NCI-H446 (cell line): ENCODE measurements at places on chromosomes 3 and 15.

DNA sequence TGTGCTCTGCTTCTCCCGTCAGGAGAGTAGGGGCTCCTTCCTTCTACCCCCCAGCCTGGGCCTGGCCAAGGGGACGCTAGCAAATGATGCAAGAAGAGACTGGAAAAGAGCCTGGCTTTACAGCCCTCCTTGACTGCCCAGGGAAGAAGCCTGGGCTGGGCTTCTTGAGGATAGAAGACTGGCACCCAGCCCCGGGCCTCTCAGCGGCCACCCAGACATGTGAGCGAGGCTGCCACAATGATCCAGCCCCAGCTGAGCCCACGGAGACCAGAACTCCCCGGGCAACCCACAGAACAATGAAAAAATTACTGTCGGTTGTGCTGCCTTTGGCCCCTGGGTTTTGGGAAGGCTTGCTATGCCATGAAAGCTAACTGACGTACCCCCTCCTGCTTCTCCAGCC is 100.6 kb upstream of the PRR20G start:
- DNase-seq: no peak

- DNase-seq: no peak
These were observed 1.8 kb downstream of the BCL6 start for GRCh38 chr3:187743195-187744141.

DNA sequence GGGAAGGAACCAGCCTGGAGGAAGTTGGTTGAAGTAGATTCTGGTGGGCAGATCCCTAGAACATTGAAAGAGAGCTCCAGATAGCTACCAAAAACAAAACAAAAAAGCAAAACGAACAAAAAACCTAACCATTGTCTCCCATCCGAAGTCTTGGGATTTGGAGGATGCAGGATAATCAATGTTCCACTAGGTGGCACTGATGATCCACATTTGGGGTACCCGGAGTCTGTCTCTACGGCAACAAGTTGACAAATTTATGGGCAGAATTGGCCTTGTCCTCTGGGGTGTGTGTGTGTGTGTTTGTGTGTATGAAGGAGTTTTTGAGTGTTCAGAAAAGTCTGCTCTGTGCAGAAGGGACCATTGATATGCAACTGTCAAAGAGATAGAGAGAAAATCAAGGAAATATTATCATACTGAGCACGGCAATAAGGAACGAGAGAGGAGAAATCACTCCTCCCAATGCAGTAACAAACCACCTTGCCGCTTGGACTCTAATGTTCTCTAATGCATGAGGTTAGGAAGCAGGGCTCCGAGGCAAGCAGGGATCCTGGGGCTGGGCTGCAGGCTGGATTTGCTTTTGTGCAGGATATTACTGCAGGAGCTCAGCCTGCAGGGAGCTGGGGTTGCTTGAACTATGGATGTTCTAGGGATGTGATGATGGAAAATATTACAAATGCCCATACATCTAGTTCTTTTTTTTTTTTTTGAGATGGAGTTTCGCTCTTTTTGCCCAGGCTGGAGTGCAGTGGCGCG is 59.8 kb upstream of the KLHL25 start:
- peak; percentile 79 for DNase-seq

- DNase-seq: no peak
These were observed 150.2 kb upstream of the SUCLG2 start for GRCh38 chr3:67804578-67804977.

GRCh38 chr3:147656023-147656422 is 246.9 kb downstream of the ZIC1 start:
- no peak for DNase-seq

GRCh38 chr3:69283496-69283895 is 102.4 kb downstream of the FRMD4B start:
- DNase-seq: no peak

DNA sequence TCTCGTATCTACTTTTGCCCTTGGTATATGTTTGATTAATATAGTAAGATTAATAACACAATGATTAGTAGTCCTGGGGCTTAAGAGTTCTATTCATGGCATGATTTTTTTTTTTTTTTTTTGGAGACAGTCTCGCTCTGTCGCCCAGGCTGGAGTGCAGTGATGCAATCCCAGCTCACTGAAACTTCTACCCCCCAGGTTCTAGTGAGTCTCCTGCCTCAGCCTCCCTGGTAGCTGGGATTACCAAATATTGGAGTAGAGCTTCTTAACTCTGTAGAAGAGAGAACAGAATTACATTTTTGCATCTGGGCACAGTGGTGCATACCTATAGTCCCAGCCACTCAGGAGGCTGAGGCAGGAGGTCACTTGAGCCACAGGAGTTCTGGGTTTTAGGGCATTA is 58.9 kb downstream of the RAB7A start:
- no peak for DNase-seq
